ENCODE measurements at places on chromosomes 12 and 14. TPM values are rescaled to one million over a fixed set of nuclear protein-coding genes. Genes with fewer than 3 reads are reported as not detected.

DTX1 gene
- 4.0 TPM for polyA plus RNA-seq

DCN gene
- 54.5 TPM for polyA plus RNA-seq

GCN1 gene
- polyA plus RNA-seq: 18.9 TPM

C12orf54 gene
- 0.77 TPM for polyA plus RNA-seq

LHX5 gene
- not detected for polyA plus RNA-seq

OR11H6 gene
- not detected for polyA plus RNA-seq

WIF1 gene
- polyA plus RNA-seq: not detected

TEX52 gene
- not detected for polyA plus RNA-seq

CLEC6A gene
- polyA plus RNA-seq: not detected

PRORP gene
- polyA plus RNA-seq: 6.1 TPM

All from pancreas (tissue), 10 donors.